ENCODE measurements at places on chromosomes 11 and 22.

- no peak for DNase-seq
These were observed 59.1 kb downstream of the WNT11 start for GRCh38 chr11:76147106-76147740.

DNA sequence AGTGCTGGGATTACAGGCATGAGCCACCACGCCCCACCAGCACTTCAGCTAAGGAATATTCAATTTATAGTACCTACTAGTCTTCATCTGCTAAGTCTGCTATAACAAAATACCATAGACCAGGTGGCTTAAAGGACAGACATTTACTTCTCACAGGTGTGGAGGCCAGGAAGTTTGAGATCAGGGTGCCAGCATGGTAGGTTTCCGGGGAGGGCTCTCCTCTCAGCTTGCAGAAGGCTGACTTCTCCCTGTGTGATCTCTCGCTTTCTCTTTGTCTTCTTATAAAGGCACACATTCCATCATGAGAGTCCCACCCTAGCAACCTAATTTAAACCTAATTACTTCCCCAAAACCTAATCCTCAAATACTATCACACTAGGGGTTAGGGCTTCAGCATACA, 433.0 kb downstream of the INSC start:
- no peak for DNase-seq

DNA sequence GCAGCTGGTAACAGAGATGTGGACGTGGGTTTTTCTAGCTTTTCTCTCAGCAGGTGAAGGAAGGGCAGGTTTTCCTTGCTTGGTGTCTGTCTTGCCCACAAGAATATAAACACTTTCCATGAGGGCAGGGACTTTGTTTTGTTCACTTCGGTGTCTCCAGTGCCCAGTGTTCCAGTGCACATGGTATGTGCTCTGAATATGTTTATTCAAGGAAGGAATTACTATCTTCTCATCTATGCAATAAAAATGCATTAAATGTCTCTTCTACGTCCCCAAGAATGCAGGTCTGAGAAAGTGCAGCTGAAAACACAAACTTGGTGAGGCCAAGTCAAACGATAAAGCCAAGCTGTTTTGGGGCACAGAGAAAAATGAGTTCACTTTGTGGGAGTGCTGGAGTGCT, 56.3 kb upstream of the PLET1 start:
- no peak for DNase-seq

DNA sequence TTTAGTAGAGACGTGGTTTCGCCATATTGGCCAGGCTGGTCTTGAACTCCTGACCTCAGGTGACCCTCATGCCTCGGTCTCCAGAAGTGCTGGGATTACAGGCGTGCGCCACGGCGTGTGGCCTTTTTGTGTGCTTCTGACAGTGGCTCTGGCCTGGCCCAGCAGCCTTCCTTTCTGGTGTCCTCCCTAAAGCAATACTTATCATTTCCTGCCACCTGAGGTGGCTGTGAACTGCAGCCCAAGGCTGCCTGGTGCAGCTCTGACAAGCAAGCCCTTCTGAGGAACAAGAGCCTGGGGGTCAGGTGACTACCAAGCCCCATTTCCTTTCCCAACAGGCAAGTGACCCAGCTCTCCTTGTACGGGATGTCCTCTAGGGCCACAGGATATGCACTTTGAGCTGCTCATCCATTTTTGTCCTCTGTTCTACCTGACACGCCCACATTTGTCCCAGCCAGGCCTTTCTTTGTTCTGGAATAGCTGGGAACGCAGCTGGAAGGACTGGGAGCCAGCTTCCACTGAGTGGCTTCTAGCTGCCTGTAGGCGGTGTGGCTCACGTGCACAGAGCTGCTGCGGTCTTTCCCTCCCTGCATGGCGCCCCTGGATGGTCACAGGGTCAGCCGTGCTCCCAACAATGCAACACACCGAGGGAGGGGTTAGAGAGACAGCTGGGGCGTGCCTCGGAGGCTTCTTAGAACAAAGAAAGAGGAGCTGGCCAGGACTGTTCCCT, 12.3 kb upstream of the BID start:
- DNase-seq: no peak

DNA sequence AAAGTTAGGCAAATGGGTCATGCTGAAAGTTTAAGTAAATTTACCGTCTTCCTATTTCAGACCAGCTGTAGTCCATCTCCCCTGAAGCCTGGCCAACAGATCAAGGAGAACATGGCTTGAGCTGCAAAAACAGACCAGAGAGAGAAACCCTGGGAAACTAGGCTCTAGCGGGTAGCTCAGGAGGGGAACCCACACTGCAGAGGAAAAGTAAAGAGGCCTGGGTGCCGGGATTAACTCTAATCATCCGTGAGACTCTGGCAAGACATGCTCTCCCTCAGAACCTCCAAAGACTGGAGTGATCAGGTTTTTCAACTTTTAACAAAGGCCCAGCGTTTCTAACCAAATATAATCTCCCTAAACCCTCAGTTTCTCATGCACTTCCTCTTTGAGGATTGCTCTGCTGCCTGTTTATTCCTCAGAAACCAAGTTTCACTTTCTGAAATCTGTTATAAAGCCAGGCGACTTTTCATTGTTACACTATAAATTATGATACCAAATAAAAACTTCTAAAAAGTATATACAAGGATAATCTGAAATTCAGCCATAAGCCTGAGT, 67.5 kb downstream of the GAB2 start:
- no peak for DNase-seq

DNA sequence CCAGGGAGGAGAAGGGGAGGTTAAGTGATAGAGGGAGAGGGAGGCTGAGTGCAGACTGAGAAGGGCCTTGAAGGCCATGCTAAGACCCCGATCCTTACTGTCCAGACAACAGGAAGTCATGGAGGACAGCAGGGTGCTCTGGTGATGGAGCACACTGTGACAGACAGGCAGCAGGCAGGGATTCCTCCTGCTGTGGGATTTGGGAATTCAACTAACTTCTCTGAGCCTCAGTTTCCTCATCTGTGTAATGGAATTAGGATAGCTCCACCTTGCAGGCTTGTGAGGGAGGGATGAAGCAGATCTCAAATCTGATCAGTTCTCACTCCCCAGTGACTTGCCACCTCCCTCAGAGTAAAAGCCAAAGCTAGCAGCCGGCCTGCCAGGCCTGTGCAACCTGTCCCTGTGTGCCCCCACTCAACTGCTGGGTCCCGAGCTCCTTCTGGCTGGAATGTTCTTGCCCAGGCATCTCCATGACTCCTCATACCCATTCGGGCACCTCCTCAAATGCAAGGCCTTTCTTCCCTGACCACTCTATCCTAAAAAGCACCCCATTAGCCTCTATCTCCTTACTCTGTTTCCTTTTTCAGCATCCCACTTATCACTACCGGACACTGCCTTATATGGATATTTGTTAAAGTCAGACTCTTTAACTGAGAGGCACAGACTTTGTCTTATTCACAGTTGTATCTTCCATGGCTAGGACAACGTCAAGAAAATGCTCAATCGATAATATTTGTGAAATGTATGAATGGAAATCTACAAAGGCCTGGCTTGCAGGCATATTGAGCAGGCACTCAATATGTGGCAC, 9.5 kb downstream of the ARAP1 start:
- DNase-seq: no peak

- DNase-seq: no peak
These were observed 4.0 kb downstream of the RRP8 start for GRCh38 chr11:6599449-6599848.

GRCh38 chr11:118353084-118353710, 6.2 kb upstream of the UBE4A start:
- DNase-seq: no peak

- DNase-seq: no peak
These were observed 4.6 kb downstream of the PRR5L start for GRCh38 chr11:36300650-36301049.

DNA sequence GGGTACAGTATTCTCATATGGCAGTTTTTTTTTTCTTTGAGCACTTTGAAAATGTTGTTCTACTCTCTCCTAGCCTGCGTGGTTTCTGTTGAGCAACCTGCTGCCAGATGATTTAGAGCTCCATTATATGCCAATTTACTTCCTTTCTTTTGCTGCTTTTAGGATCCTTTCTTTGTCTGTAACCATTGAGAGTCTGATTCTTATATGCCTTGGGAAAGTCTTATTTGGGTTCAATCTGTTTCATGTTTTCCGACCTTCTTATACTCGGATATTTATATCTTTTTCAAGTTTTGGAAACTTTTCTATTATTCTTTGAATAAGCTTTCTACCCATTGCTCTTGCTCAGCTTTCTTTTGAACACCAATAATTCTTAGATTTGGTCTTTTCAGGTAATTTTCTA, 138.1 kb upstream of the RAG2 start:
- DNase-seq: no peak

All from activated CD4-positive, alpha-beta T cell treated with anti-CD3 and anti-CD28 coated beads, Interleukin-2, Interleukin-4, amounts not matched to agents 100 ng/mL and 50 ng/mL, durations not matched to agents 16 hours and 8 hours (primary cell).